ENCODE measurements at places on chromosomes 6 and 20.

- DNase-seq = no peak
Measured at GRCh38 chr6:165729307-165729936, 66.4 kb upstream of the PDE10A start.

- DNase-seq = no peak
Measured at GRCh38 chr6:140051521-140052512, 677.4 kb upstream of the CITED2 start.

DNA sequence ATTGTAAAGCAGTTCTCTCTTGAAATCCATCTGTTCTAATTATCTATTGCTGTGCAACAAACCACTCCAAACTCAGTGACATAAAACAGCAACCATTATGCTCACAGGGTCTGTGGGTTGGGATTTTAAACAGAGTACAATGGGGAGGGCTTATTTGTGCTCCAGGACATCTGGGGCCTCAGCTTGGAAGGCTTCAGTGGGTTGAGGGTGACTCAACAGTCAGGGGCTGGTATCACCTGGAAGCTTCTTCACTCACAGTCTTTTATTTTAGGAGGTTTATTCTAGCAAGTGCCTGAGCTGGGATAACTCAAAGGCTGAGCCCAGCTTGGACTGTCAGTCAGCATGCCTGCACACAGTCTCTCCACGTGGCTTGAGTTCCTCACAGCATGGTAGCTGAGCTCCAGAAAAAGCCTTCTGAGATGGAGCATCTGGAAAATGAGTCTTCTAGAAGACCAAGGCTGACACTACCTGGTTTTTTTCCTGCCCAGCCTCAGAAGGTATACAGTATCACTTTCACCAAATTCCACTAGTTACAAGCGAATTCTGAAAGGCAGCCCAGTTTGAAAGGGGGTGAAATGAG lies 234.6 kb upstream of the ID4 start:
- peak; percentile 36 for DNase-seq

- DNase-seq = no peak
Measured at GRCh38 chr6:29521006-29521680, 33.4 kb upstream of the MAS1L start.

- DNase-seq = no peak
Measured at GRCh38 chr20:19405958-19406357, 193.5 kb downstream of the SLC24A3 start.

DNA sequence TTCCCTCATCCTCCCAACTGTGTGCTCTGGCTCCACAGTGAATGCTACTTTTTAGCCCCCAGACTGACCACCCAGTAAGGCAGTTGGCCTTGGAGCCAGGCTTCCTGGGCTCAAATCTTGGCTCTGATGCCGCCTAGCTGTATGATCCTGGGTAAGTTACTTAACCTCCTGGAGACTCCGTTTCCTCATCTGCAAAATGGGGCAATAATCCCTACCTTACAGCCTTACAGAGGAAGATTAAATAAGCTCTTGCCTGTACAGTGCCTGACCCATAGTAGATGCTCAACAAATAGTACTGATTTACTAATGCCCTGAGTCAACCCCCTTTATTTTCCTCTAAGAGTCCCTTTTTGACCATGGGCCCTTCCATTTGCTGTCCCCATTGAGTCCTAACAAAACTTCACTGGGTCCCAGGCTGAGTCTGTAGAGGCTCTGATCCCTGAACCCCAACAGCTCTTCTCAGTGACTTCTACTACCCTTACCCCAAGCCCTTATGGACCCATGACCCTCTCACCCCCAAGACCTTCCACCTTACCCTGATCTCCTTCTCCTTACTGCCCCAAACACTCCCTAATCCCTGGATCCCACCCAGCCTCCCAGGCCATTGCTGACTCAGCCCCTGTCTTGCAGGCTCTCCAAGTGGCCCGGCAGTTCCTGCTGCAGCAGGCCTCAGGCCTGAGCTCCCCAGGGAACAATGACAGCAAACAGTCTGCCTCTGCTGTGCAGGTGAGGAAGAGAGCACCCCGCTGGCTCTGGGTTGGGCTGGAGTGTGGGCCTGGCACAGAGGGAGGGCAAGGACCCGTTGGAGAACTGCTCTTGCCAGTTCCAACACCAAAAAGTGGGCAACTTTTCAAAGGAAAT lies 31.4 kb downstream of the FOXP4 start:
- peak; percentile 93 for DNase-seq

DNA sequence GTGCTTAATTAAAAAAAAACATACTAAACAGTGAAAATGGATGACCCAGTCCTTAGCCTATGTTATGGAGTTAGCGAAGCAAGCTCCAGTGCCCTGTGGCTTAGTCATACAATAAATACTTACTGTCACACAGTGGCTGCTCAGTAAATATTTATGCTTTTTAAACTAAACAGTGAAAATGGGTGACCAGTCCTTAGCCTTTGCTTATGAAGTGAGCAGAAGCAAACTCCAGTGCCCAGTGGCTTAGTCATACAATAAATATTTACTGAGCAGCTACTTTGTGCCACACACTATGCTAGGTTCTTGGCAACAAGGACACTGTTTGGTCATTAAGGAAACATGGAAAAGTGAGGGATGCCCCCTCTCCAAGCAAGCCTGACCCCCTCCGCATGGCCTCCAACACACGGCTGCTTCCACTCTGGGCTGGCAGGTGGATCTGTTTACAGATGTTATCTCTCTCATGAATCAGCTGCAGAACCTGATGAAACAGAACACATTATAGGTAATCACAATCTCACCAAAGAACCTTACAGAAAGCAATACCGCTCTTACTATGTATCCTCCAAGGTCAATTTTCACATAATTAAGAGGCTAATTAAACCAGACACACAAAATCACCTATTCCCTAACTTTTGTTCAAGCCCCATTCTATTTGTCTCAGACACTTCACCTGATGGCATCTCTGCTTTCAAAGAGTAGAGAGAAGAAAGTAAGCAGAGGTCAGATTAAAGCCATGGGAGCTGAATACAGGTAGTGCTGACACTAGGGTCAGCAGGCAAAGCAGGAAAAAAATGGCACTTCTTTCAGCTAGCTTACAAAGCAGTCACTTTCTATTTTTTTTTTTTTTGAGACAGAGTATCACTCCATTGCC lies 27.3 kb downstream of the CDK5RAP1 start:
- DNase-seq = no peak

DNA sequence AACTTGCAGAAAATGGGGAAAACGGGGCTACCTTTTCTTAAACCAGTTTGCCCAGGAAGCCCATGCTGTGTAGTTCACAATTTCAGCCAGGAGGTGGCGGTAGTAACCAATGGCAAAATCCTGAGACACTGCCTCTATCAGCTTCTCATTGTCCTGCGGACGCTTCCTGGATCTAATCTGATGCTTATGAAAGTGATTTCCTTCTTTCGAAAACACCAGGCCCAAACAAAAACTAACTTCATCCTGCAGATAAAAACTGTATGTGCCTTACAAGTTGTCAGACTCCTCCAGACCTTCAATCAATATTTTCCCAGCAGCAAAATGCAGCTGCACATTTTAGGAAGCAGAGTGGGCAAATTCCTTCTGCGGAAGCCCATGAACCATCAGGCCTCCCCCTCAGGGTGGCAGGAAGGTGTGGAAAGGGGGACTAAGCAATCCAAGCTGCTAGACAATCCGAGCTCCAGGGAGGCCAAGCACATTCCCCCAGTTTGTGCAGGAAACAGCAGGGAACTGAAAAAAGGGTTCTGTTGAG lies 88.5 kb downstream of the LY86 start:
- DNase-seq = peak; percentile 42

- no peak for DNase-seq
Measured at GRCh38 chr6:41822021-41822420, 34.5 kb downstream of the TOMM6 start.

- DNase-seq = no peak
Measured at GRCh38 chr6:112223070-112223861, 31.1 kb downstream of the LAMA4 start.

- no peak for DNase-seq
Measured at GRCh38 chr20:12790859-12791258, 217.9 kb upstream of the SPTLC3 start.

DNA sequence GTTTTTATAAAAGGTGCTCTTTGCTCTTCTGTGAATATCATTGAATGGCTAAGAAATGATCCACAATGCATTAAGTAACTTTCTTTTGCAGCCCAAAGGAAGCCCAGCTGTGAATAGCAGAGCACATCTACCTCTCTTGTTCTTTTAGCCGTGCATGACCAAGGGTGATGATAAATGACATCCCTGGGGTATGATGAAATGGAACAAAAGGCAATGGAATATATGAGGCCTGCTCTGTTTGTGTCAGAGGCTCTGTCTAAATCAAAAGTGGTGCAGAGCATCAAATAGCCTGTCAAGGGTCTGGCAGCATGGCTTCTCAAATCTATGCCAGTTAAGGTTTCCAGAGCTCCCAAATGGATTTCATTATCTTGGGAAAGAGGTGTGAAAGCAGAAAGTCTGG lies 362.6 kb upstream of the RNF217 start:
- DNase-seq = peak; percentile 79

- no peak for DNase-seq
Measured at GRCh38 chr20:24700166-24700860, 230.9 kb downstream of the SYNDIG1 start.

GRCh38 chr20:57001126-57001767 lies 265.2 kb downstream of the BMP7 start:
- no peak for DNase-seq

DNA sequence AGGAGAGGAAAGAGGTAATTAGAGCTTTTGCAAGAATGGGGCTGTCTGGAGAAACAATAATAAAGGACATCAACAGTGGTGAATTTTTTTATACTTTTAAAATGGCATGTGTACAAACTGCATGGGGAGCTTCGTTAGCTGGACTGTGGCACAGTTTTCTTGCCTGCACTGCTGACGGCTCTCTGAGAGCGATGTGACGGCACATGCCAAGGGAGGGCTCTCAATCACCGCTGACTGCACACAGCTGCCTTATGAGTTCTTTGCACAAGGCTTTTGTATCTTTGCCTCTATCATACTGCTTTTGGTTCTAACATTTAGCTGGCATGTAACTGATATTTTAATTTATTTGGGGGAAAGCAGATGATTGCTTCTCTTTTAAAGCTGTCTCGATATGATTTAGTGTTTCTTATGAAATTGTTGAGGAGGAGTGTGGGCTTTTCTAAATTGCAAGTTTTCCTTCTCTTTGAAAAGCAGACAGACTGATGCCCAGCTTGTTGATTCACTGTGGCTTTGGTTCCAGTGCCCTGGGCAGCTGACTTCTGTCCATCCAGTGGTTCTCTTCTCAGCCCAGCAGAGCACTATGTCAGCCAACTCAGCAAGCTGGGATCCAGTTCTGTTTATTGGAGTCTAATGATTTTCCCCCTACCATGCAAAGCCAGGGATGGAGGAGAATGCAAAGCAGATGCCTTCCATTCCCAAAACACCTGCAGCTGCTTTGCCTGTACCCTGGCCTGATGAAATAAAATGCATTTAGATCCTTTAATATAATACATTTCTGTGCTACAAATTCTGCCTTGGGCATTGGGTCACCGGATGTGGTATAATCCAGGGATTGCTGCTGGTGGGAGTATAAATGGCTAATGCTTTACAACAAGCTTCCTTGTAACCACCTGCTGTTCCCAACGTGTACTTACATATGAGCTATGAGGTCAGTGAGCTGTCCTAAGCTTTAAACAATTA lies 323.9 kb downstream of the ZFAND3 start:
- DNase-seq = no peak

DNA sequence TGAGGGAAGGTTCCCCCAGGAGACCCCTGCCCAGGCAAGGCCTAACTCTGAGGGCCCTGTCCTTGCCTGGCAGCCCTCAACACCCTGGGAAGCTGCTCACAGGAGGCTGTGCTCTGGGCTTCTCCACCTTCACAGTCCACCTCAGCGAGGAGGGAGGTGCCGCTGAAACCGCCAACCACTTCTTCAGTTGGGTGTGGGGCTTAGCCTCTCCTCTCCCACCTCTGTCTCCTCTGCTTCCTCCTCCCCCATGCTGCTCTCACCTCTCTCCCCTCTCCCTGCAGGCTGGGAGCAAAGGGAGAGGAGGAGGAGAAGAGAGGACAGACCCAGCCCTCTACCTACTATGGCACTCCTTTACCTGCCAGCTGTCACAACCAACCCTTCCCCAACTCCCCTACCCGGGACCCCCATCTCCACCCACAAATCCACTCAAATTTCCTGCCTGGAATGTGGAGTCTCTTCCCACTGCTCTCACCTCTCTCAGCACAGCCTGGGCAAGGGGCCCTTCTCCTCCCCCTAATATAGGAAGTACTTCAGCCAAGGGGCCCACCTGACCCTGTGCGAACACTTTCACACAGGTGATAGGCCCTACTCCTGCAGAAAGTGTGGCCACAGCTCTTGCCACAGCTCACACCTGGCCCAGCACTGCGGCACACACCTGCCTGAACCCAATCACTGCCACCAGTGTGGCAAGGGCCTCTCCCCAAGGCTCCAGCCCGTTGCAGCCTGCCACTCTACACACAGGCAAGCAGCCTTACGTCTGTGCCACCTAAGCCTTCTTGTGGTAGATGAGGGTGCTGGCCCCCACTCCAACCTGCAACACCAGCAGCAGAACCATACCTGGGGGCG lies 7.2 kb downstream of the RING1 start:
- no peak for DNase-seq

- peak; percentile 47 for DNase-seq
Measured at GRCh38 chr6:2448826-2449571, 203.6 kb upstream of the GMDS start.

GRCh38 chr20:3795511-3796468 lies at the start of gene CDC25B:
Gene CDC25B (plus strand): TSS chr20:3796310. CDS start chr20:3796532, 222 bp downstream.
- DNase-seq = peak; percentile 98

DNA sequence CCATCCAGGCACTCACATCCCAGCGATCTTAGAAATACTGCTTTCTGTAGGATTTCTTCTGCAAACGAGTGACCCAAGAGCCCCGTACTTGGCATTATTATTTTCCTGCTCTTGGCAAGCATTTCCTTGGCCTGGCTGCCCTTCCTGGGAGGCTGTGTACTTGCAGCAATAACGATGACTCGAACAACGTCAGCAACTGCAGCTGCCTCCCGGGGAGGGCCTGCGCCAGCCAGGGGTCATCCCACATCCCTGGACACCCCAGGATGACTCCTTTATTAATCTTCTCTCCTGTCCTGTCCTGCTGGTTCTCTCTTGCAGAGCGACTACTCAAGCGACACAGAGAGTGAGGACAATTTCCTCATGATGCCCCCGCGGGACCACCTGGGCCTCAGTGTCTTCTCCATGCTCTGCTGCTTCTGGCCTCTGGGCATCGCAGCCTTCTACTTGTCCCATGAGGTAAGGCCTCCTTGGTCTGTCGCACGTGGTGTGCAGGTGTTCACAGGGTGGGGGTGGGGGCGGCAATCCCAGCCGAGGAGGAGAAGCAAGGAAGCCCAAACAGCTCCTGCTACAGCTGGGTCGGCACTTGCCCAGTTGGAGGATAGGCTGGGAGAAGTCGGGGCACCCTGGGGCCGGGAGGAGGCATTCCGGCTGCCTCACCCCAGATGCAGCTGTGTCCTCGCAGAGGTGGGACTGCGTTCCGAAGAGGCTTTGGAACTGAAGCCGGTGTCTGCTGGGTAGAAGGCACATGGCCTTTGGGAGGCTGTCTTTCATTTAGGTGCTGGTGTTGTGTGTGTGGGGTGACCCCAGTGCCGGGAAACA lies 115.3 kb downstream of the SYNDIG1 start:
- no peak for DNase-seq

GRCh38 chr20:45672765-45673164 lies 2.7 kb upstream of the WFDC11 start:
- DNase-seq = no peak

Data from NCI-H345 (cell line).